ENCODE measurements at places on chromosomes 7 and 10.

GRCh38 chr7:27723085-27723484 lies 16.9 kb upstream of the TAX1BP1 start:
- DNase-seq = no peak

DNA sequence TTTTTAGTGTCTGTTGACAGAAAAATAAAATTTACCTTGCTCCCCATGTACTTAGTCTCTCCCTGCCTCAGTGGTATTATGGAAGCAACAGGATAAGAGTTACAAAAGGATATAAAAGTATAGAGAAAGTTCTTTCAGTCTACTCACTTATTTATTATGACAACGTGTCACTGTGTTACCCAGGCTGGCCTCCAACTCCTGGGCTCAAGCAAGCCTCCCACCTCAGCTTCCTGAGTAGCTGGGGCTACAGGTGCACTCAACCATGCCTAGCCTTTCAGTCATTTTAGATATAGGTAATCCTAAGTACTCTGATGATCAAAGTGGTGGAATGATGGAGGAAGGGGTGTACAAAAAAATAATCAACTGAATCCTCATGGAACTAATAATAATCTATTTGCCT lies 215.2 kb upstream of the MKLN1 start:
- no peak for DNase-seq

- no peak for DNase-seq
These were observed 565.2 kb downstream of the TCERG1L start for GRCh38 chr10:130746311-130746710.

DNA sequence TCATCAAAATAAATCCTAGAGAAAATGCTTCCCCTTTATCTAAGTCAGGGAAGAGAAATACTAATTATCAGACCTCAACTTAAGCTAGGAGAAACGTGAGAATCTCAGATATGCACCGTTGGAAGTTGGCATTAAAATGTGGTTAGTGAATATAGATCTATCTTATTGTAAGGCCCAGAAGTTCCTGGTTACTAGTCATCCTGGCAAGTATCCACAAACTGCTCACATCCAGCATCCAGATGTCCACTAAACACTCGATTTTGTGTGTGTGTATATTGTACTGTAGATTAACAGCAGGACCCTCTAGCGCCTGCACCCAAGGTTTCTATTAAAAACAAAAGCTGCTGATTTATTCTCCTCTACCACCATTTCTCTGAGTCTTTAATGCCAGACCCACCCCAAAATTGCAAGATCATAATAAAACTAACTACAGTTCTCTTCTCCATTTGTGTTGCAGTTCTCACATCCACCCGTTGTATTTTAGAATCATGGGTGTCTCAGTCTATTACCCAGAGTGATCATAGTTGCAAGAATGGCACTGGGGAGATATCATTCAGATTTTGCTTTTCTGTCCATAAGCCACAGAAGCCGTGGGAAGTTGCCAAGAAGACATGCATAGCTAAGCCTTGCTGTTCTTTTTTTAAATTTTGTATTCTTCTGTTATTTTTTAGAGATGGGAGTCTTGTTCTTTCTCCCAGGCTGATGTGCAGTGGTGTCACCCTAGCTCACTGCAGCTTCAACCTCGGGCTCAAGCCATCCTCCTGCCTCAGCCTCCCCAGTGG lies 165.4 kb downstream of the KIAA1217 start:
- DNase-seq = no peak

- DNase-seq = no peak
These were observed 160.9 kb downstream of the LRRC4 start for GRCh38 chr7:127870231-127870907.

- no peak for DNase-seq
These were observed 34.4 kb upstream of the AGR3 start for GRCh38 chr7:16916105-16916639.

GRCh38 chr7:140308060-140308459 lies 90.3 kb downstream of the SLC37A3 start:
- no peak for DNase-seq

GRCh38 chr10:43375401-43376020 lies 4.1 kb downstream of the FXYD4 start:
- DNase-seq = no peak

DNA sequence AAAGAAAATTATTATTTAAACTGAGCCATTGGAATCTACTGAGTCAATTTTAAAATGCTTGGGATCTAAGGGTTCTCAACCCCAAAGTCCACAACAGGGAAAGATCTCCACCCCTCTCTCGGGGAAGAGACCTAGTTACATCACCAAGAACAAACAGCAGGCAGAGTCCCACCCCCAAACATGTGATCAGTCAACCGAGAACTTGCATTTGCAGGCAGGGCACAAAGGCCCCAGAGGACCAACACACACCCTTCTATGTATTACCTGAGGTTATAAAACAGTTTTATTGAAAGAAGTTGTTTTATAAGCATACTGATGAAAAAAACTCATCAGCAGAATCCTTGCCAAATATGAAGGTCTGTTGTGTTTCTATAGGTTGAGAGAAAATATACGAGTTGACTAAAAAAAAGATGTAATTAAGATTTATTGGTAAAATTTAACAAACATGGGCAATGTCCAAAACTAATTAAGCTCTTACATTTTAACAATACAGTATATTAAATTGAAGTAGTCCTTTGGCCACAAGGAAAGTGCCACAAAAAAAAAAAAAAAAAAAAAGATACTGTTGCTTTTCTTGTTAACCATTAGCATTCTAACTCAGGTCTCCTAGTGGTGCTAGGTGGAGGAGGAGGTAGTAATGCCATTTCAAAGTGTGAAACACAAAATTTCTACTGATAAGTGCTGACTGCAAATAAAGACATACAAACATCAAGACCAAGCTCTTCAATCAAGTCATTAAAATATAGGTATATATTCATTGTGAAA lies 975 bp upstream of the USP54 start:
- no peak for DNase-seq

DNA sequence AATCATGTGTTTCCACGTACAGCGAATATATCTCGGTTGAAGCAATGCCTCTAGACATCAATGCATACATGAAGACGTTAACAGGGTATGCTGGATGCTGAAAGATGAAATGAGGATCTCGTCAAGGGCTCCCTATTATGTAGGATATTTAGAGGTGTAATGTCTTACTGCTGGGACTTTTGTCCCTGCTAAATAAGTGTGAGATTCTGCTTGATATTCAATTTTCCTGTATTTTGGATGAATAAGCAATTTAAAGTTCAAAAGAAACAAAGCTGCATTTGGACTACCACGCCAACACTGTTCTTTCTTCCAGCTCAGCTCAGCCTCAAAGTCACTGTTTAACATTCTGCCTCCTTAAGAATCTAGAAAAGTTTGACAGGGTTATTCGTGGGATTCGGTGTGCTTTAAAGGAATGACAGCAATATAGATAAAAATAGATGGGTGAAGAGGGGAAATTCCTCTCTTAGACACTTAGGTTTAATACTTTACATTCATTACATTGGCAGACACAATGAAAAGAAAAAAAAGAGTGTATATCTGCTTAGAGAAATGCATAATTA lies 110.1 kb upstream of the RHEB start:
- DNase-seq = no peak

DNA sequence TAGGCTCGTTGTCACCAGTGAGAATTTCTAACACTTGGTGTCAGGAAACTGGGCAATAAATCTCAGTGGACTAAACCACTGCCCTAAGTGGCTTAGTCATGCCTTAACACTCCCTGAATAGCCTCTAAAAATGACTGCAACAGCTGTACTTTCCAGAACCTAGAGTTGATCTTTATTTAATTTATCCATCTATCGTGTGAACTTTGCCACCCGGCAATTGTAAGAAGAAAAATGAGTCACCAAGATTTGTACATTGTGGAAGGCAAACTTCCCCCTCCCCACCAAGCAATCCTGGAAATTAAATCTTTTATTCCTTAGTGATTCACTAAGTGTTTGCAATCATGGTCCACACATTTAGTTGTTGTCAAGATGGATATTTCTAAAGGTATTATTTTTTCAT lies 47.1 kb downstream of the NXPH1 start:
- DNase-seq = no peak

DNA sequence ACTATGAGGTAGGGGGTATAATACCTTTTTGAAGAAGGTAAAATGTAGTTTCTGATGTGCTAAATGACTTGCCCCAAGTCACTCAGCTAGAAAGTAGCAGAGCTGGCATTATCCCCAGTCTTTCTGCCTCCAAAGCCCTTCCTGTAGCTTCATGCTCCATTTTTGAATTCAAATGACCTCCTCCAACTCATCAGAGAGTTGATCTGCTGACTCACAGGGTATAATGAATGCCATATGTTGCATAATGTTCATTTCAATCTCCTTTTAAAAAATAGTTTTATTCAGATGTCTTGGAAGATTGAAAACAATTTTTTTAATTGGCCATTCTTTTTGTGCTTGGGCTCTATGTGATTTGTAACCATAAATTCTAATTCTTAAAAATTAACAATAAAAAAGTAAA lies 272.8 kb upstream of the IMMP2L start:
- no peak for DNase-seq

DNA sequence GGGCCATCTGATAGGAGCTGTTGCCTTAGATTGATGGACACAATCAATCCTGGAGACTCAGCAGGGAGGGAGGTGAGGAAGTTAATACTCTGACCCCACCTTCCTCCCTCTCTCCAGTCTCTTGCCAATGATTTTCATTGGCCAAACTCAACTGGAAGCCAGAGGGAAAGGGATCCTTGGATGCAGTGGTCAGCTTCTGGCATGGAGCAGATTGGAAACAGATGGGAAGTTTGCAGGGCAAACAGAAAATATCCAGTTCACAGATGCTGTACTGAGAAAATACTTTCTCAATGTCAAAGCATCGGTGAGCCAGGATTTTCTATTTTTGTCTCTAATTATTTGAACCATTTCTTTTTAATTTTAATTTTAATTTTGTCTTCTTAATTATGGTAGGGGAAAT lies 170.8 kb downstream of the BBS9 start:
- DNase-seq = no peak

GRCh38 chr7:70693321-70693685 lies 438.6 kb upstream of the GALNT17 start:
- DNase-seq = no peak

DNA sequence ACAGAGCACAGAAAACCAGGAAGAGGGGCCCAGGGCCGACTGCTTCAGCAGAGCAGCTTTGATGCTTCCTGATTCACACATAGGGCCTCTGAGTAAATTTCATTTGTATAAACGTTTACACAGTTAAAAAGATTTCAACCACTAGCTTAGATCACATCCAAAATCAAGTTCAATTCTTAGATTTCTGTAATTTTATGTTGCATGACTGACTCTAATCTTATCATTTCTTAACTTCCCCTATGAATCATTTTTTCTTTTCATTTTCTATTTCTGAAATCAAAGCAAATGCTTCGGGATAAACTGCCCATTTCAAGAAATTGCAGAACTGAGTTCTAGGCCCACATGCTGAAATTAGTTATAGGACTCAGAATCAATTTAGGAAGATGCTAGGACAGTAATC lies 224.7 kb downstream of the INHBA start:
- no peak for DNase-seq

DNA sequence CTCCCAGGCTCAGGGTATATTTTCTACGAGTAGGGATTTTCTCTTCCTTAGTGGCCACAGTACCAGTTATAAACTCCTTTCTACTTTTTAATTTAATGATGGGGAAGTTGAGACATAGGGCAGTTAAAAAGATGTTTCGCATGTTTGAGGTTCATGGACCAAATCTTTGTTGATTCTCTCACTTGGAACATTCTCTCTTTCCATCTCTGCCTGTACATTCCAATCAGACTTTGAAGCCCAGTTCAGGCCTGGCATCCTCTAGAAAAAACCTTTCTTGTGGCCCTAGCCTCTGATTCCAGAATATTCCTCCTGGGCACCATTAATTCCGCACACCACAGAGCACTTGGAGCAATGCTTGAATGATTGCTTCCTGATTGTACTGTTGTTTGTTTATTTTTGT lies 18.5 kb downstream of the SLC13A4 start:
- DNase-seq = no peak

DNA sequence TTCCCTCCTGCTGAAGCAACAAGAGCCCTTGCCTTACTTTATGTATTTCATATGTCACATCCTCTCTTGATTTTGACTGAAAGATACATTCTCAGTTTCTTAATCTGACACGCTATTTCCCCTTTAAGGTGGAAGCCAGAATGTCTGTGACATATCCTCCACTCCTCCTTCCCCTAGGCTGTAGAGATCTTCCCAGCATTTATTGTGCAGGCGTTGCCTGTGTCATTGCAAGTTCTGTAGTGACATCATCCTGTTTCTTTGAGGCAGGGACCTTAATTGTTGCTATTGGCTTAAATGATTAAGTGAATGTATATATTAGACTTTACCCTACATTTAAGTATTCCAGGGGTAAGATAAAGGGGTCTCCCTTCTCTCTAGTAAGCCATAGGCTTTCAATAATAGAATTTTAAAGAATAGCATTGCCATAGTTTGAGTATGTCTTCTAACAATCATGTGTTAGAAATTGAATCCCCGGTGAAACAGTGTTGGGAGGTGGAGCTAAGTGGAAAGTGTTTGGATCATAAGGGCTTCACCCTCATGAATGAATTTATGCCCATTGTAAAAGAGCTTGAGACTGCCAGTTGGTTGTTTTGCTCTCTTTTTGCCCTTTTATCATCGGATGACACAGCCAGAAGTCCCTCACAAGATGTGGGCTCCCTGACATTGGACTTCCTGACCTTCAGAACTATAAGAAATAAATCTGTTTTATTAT lies 189.5 kb upstream of the CDC14C start:
- DNase-seq = no peak

DNA sequence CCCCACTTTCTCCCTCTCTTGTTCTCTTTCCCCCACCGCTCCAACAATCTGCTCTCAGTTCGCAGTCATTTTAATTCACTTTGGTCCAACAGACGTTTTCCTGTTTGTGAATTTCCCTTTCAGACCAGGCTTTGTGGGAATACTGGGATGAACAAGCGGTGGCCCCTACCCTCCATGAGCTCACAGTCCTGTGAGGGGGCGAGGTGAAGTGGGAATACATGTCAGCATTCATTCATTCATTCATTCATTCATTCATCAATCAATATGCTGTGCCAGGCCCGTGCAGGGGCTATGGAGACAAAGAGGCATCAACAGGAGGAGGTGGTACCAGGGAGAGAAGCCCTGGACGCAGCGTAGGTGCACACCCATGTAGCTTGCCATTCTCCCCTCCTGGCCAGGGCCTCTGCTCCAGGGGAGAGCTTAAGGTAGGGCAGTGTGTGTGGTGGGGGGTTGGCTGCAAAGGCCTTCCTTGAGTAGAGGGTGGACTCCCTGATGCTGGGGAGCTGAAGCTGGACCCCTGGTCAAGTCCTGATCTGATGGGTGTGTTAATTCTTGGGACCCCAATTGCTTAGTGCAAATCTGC lies 16.1 kb downstream of the PRF1 start:
- no peak for DNase-seq

DNA sequence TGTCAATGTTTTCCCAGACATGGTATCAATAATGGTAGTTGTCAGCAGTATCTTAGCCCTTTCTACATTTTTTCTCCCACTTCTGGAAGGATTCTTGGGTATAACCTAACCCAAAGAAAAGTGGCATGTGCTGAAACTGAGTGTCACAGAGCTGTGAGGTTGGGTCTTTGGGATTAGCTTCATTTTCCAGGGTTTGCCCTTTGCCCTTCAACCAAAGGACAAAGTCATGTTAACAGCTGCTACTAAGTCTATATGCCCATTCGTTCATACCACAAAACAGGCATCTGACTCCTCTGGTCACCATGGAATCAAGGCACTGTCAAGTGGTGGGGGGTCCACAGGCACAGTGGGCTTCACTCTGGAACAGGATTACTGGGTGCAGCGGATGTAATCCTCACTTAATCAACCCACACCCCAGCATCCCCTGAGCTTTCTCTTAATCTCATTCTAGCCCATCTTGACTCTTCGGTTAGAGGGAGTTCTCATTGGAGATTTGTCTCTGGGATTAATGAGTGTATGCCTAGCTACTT lies 29.1 kb downstream of the CTAGE6 start:
- DNase-seq = no peak

- DNase-seq = no peak
These were observed 301.8 kb upstream of the ZWINT start for GRCh38 chr10:56662765-56663447.

Data from stimulated activated CD4-positive, alpha-beta T cell treated with anti-CD3 and anti-CD28 coated beads, Interleukin-4, amount 100 ng/mL, for 48 hours (primary cell).